ENCODE measurements at places on chromosomes 2 and 18.
A peak's percentile ranks its signal among the peaks of the same experiment; 100 is the strongest.

DNA sequence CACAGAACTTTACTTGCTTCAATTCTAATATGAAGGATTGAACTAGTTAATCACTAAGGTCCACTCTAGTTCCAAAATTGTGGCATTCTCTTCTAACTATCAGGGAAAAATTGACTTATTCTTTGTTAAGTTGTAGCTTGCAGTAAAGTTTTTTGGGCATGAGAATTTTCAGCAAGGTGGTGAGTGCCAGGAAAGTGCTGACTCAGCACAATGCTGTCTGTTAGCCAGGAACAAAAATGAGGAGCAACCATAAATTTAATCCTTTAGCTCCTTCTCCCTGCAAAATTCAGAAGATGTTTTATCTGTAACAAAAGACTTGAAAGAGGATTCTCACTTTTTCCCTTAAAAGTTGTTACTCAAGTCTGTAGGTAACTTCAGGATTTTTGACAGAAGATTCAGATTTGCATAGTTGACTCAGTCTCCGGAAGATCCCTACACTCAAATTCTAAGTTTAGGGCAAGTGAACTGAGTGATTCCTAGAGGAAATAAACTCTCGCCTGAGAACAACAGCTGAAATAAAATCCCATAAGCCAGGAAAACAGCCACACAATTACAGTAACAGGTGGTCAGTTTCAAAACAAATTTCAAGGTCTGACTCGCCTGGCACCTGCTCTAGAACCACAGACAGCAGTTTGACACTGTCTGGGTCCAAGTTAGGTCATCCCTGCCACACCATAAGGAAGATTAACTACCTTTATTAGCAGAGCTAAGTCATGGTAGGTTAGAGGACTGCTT lies 20.2 kb upstream of the DARS1 start:
- DNase-seq = no peak

GRCh38 chr2:241223211-241224017 lies 34.9 kb downstream of the ANO7 start:
- DNase-seq = no peak

DNA sequence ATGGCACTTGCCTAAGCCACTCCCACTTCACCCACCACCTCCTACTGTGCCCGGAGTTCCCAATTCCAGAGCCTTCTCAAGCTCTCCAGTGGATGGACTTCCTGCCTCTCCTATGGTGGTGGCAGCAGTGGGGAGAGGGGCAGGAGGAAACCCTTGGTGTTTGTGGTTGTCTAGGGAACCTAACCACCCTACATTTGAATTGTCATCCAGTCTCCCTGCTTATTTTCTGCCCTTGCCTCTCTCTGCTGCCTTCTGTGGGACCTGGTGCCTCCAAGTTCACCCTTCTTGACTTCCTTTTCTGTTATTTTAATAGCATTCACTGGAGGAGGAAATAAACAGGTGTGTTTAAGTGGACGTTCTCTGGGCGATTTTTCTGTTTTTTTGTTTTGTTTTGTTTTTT lies 50.0 kb upstream of the HPCAL1 start:
- no peak for DNase-seq

GRCh38 chr18:3346487-3346886 lies 84.6 kb downstream of the MYL12B start:
- DNase-seq = no peak

GRCh38 chr2:127511917-127512316 lies 14.4 kb downstream of the IWS1 start:
- no peak for DNase-seq

- DNase-seq = no peak
Observed at GRCh38 chr18:3653851-3654441, 204.0 kb downstream of the TGIF1 start.

DNA sequence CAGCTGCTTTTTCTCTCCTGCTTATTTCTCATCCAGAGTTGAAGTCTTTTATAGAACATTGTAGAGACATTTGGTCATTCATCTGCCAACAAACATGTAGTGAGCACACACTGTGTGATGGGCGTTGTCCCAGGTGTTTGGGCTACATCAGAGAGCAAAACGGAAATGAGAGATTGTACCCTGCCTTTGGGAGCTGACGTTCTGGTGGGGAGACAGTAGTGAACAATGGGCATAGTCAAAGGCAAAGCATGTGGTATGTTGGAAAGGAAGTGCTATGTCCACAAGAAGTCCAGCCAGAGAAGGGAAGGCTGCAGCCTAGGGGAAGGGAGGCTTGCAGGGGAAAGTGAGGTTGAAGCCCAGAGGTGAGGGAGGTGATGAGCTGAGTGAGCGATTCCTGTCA lies 78.1 kb downstream of the PIEZO2 start:
- no peak for DNase-seq

DNA sequence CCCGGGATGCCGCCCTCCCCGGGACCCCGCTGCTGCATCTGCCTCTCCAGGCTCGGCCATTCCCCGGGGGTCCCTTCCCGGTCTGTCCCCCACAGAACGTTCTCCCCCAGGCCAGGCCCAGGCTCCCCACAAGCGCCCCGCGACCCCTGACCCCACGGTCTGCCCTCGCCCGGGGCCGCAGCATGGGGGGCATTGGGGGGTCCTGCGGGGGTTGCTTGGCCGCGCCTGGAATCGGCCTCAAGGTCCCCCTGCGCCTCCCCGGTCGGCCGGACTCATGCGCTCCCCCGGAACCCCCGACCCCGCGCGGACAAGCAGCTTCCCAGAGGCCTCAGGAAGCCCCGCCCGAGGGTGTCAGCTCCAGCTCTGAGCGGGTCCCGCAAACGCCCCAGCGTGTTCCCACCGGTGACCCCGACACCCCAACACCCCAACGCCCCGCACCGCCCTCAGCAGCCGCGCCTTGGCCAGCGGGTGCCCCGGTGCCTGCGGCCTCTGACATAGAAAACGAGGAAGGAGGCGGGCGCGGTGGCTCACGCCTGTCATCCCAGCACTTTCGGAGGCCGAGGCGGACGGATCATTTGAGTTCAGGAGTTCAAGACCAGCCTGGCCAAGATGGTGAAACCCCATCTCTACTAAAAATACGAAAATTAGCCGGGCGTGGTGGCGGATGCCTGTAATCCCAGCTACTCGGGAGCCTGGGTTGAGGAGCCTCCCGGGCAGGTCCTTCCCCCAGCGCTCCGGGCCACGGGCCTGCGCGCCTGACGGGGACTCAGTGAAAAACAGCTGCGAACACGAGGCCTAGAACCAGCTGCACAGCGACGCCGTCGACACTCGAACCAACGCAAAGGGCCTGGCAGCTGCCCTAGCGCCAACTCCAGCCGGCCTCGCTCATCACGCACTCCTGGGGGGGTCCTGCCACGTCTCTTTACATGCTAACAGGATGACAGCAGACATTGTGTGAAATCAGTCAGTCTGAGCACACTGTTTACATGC lies 61.8 kb upstream of the CTDP1 start:
- DNase-seq = no peak

DNA sequence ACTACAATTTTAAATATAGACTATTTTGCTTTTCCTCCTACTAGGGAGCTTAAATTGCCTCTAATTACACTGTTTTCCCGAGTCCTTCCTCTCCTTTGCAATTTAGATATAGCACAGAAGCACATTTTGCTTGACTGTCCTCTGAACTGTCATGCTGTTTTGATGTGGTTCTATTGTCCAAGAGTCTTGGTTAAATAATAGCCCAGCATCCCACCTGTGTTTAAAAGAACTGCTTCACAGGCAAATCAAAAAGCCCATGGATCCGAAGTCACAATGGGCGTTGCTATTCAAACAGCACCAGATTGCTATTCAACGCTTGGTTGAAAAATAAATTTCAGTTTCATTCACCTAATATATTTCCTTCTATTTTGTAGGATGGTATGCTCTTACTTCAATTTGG lies 22.3 kb upstream of the ACTR3 start:
- DNase-seq = no peak

DNA sequence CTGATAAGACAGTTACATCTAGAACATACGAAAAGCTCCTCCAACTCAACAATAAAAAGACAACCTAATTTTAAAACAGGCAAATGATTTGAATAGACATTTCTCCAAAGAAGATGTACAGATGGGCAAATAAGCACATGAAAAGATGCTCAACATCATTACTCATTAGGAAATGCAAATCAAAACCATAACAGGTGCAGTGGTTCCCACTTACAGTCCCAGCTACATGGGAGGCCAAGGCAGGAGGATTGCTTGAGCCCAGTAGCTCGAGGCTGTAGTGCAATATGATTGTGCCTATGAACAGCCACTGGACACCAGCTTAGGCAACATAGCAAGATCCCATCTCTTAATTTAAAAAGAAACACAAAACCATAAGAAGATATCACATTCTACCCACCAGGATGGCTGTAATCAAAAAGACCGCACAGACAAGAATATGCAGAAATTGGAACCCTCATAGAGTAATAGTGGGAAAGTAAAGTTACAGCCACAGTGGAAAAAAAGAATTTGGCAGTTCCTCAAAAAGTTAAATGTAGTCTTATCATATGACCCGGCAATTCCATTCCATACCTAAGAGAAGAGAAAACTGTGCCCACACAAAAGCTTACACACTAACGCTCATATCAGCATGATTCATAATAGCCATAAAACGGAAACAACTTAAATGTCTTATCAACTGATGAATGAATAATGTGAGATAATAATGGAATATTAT lies 30.5 kb upstream of the ARMC9 start:
- no peak for DNase-seq

DNA sequence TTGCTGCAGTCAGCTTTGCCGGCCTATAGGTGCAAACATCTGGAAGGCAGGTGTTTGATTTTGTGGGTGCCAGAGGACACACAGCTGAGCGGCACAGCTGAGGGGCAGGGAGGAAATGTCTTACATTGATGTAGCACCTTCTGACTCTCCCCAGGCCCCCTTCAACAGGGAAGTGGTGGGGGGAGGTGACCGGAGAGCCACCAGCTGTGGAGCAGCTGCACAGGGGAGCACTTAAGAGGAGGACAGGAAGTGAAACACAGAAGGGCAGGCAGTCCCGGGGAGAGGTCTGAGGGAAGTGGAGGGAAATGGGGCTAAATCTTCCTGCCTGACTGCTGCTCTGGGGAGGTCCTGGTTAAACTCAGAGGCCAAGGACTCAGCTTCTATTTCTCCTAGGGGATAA lies 409.1 kb downstream of the TNS1 start:
- no peak for DNase-seq

GRCh38 chr18:44974174-44974573 lies 293.5 kb downstream of the SETBP1 start:
- DNase-seq = no peak

GRCh38 chr2:178397002-178397605 lies 53.9 kb downstream of the PRKRA start:
- no peak for DNase-seq

- no peak for DNase-seq
Observed at GRCh38 chr2:234677758-234678538, 181.1 kb upstream of the ARL4C start.

DNA sequence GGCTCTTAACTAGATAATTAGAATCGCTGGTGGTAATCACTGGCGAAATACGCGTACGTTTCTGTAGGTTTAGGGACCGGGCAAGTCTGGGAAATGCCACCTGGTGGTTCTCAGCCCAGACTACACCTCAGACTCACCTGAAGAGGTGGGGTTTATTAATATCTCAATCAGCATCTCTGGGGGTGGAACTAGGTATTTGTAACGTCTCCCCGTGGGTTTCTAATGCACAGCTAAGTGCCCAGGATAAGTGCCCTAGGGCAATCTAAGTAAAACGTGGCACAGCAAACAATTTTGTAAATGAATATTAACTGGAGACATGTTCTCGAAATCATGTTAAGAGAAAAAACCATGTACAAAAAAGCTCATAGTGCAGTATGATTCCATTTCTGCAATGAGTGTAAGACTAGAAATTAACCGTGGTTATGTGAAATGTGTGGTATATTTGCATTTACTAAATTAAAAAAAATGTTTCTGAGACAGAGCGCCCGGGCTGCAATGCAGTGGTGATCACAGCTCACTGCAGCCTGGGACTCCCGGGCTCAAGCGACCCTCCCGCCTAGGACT lies 760 bp upstream of the CNOT11 start:
- peak; percentile 22 for DNase-seq

DNA sequence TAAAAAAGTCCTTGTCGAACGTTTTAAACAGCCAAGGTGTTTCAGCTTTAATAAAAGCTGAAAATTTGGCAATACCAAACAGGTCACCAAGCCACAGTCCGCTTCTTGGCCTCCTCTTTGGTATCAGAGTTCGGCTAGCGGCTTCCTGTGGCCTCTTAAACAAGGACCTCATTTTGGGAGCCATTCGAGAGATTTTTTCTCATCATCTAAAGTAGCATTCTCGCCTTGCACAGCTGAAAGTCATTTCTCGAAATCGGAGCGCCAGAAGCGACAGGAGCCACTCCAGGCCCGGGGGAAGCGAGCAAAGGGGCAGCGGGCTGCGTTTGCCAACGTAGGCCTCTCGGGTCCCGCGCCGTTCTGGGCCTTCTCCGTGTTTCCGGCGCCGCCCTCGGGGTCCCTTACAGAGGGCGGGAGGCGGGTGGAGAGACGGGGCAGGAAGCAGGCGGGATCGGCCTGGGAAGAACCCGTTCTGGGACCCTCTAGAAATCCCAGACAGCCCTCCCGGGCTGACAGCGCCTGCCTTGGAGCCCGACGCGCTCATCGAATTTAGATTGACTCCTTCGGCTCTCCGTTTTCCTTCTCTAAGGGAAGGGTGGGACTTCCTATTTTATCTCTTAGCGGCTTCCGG lies 522 bp upstream of the ZNF407 start:
- DNase-seq = peak; percentile 55

DNA sequence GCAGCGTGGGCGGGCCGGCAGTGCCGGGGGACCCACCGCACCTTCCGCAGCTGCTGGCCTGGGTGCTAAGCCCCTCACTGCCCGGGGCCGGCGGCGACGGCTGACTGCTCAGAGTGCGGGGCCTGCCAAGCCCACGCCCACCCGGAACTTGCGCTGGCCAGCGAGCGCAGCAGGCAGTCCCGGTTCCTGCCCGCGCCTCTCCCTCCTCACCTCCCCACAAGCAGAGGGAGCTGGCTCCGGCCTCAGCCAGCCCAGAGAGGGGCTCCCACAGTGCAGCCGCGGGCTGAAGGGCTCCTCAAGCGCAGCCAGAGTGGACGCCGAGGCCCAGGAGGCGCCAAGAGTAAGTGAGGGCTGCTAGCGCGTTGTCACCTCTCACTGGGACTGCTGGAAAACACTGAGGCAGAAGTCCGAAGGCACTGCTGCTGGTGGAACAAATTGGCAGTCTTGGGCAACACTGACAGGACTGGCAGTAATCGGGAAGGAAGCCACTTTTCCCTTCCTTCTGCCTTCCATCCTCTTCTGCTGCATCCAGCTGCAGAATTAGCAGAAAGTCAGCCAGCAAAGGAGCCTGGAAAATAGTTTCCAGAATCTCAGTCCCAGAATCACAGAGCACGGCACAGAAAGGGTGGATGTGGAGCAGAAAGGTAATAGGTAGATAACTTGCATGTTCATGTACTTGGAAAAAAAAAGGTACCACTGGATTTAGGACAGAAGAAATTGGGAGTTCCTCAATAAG lies 179.4 kb upstream of the FN1 start:
- no peak for DNase-seq

DNA sequence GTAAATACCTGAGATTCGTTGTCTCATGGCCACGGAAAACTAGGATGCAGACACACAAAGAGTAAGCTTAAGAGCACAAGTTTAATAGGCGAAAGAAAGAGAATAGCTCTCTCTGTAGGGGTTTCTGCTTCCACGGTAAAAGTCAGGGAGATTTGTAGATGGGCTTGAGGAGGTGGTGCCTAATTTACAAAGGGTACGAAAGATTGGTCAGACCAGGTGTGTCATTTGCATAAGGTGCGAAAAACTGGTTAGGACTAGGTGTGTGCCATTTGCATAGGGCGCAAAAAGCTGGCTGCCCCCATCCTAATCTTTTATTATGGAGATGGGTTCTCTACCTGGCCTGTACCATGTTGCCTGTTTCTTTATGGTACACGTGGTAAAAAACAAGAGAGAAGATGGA lies 170.5 kb upstream of the DOK6 start:
- DNase-seq = no peak

- no peak for DNase-seq
Observed at GRCh38 chr18:56639104-56639381, 651 bp upstream of the TXNL1 start.

Measured in activated CD4-positive, alpha-beta T cell treated with anti-CD3 and anti-CD28 coated beads, Interleukin-2, amount 50 U/mL, for 4 hours (primary cell).